ENCODE measurements at places on chromosomes 1 and 21.
A peak's percentile ranks its signal among the peaks of the same experiment; 100 is the strongest.

- no peak for DNase-seq
These were observed 36.2 kb upstream of the DOCK7 start for GRCh38 chr1:62724430-62724829.

DNA sequence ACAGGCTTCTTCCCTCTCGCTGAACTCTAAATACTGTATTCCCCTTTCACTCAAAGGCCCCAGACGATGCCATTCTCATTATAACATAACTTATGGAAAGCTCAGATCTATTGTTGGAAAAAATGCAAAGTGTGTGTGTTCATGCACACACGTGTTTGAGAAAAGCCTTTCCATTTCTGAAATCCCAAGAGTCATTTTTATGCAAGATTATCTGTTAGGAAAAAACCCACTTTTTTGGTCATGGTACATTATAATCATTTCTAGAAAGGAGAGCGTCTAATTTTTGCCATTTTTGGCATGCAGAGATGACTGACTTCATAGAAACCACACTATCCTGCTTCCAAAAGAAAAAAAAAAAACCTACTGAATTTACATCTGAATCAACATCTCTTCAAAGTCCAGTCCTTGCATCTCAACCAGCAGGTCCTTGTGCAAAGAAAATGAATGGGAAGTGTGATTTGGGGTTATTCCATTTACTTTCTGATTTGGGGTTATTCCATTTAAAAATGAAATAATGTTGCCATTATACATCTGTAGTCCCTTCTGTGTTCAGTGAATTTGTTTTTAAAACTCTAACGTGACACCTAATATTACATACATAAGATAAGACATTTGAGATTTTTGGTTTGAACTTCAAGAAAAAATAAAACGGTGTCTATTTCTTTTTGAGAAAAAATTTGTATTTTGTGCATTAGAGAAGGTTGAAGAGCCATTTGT, 150.3 kb downstream of the DHRS3 start:
- no peak for DNase-seq

DNA sequence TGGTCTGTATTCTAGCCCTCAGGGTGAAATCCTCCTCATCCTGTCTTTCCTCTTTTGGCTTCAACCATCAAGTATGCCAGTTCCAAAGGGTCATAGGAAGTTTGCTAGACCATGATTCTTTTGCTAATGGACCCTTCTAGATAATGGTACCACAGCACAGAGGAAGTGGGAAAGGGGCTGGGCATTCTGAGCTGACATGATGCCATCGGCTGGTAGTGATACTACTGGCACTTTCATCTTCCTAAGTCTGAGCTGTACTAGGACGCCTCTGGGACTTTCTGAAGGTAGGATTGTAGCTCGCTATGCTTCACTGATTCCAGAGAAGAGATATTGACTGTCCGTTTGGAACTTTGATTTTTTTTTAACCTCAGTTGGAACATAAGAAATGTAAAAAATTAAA, 11.4 kb downstream of the FASLG start:
- no peak for DNase-seq

DNA sequence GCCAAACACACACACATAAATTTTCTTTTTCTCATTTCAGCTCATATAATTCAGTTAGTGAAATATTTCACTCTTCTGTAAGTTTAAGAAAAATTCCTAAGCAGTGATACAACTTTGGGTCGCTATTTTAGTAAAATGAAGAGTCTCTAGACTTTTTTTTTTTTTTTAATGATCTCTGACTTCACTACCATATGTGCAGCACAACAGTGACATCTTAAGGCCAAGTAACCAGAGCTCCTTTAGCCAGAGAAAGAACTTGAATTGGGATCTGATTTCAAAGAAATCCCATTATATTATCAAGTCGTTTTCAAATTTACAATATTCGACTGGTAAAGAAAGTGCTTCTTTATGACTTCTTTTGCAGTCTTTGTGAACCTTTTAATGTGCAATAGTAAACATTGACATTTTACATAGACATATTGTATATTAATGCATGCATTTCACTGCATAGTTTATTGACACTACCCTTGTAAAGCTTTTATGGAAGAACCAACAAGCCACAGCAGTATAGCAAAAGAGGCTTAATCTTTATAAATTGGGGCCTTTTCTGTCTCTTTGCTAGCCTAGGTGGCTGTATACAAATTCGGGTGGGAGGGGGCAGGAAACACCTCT, 62.2 kb downstream of the LRRC40 start:
- no peak for DNase-seq

- no peak for DNase-seq
These were observed 17.9 kb upstream of the RAP1GAP start for GRCh38 chr1:21687081-21687529.

DNA sequence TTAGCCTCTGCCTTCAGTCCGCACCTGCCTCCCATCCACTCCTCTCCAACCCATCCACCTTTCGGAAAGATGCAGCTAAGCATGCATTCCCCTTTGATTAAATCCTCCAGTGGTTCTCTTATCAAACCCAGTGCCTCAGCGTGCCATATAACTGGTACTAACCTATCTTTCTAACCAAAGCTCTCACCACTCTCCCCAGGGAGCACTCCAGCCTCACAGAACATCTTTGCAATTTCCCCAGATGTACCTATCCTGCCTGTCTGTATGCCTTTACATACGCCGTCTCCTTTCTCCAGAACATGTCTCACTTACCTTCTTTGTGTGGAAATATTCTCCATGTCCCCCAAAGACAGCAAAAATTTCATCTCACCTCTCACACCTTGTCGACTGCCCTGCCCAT, 80.0 kb downstream of the SLC25A24 start:
- DNase-seq: no peak

DNA sequence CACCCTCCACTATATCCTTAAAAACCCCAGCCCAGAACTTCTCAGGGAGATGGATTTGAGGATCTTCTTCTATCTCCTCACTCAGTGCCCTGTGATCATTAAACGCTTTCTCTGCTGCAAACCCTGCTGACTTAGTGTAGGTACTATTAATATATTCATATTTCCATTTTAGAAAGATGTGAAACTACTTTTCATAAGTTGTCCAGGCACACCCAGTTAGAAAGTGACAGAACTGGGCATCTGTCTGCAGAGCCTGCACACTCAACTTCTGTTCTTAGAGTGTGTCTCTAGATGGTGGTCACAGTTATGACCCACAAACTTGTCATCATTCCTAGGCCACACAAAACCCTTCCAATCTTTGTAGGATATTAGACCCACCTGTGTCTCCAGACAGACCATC, 55.0 kb downstream of the FCRL5 start:
- no peak for DNase-seq

DNA sequence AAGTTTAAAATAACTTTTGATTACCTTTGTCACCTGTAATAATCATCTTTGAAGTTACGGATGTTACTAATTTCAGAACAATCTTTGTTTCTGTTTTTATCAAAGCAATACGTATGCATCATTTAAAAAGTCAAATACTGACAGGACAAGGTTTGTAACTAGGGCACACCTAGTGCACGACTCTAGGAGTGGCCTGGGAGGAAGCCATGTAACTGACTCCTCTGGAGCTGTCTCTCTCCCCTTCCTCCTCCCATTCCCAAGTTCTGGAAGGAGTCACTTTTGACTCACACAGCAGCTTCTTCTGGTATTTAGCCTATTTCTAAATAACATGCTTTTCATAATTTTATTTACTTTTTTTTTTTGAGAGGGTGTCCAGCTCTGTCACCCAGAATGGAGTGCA, 11.8 kb upstream of the RAP1GAP start:
- DNase-seq: no peak

GRCh38 chr1:228929476-228930027, 194.3 kb downstream of the RHOU start:
- DNase-seq: no peak

DNA sequence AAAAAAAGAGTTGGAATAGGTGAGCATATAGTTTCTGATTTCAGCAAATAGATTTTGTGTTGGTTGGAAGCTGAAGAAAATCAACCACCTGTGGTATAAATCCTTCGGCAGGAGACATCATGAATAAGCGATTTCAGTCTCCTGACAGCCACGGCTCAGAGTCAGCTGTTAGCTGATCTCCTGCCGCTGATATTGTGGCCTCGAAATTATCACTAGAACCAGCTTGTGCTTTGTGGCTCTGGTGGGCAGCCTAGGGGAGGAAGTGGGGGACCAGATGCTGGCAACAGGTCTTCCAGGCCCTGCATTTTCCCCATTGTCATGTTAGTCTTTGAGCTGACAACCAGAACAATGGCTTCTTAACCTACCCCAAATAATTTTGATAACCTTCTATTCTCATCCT, 842 bp upstream of the GCSAML start:
- DNase-seq: peak; percentile 18

- DNase-seq: no peak
These were observed at the start of gene RIMKLA for GRCh38 chr1:42380586-42381279. TSS of gene RIMKLA (plus strand) at chr1:42380792. CDS start at chr1:42380935, 143 bp downstream.

DNA sequence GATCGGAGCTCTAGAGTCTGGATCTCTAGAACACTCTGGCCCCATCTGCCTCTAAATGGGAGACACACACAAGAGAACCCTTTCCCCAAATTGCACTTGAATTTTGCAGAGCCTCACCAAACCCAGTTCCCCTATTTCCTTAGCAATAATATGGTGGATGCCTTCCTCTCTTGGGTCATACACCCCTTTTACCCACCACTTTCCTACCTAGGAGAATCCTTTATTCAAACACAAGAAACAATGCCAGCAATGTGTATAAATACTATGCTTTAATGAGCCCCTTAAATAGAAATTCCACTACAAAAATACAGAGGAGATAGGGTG, 760 bp upstream of the SF3B4 start:
- DNase-seq: no peak

GRCh38 chr1:162530307-162530987, 31.1 kb upstream of the UAP1 start:
- no peak for DNase-seq

- no peak for DNase-seq
These were observed 97.2 kb downstream of the BCAR3 start for GRCh38 chr1:93584261-93585003.

All from lower leg skin (tissue), 4 donors.